CD8-positive, alpha-beta T cell (primary cell): ENCODE measurements at places on chromosomes 7 and 10.

- DNase-seq = no peak
Measured at GRCh38 chr10:70323697-70324338, 40.0 kb upstream of the NPFFR1 start.

DNA sequence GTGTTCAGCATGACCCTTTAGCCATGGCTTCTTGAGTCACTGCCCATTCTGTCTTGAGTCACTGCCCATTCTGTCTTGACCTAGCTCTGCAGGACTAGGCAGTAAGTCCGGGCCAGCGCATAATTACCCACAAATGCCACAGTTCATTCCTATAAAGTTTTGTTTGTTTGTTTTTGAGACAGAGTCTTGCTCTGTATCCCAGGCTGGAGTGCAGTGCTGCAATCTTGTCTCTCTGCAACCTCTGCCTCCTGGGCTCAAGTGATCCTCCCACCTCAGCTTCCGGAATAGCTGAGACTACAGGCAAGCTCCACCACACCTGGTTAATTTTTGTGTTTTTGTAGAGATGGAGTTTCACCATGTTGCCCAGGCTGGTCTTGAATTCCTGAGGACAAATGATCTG, 32.7 kb upstream of the TARP start:
- no peak for DNase-seq

DNA sequence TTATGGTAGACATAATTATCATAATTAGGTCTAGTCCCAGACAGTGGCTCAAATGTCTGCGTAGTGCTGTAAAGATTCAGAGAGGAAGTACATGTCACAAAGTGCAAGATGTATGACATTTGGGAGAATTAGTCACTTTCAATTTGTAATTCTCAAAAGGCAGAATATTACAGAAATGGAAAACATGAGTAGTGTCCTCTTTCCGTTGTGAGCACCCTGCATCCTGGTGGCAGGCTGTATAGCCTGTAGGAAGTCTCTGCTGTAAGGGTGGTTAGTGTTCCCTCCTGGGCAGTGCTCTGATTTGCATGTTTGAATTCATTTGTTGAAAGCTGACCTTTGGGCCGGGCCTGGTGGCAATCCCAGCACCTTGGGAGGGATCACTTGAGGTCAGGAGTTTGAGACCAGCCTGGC, 17.0 kb downstream of the CDK14 start:
- no peak for DNase-seq

DNA sequence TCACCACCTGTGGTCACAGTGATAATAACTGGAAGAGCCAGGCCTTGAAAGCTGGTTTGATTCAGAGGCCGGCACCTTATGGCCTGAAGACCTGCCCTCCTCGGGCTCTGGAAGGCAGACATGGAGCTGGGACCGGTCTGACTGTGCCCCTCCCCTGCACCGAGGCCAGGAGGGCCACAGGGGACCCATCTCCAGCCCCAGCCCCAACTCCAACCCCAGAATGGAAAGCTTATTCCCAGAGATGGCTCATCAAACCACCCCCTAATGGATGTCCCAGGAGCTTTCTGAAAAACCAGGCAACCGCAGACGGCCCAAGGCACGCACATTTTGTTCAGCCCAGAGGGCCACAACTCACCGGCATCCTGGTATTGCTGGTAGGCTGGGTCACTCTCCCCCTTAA, 16.8 kb downstream of the PDIA4 start:
- no peak for DNase-seq

DNA sequence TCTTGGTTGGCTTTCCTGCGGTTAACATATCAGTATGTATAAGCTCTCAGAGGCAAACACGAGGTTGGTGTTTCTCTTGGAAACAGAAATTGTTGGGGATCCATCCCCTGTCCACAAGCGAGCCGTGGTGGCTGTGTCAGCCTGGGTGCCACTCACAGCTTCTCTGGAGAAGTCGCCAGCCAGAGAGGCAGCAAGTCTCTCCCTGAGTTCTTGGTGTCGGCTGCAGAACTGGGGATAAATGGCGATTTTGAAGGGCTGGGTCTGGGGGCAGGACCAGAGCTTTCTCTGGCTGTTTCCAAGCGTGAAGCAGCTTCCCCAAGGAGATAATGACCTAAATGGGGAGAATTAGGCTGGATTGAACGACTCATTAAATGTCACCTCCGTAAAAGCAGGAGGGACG, 335.3 kb downstream of the GLRX3 start:
- DNase-seq = no peak

- DNase-seq = peak; percentile 20
Measured at GRCh38 chr10:5291501-5292195, 73.1 kb upstream of the UCN3 start.

DNA sequence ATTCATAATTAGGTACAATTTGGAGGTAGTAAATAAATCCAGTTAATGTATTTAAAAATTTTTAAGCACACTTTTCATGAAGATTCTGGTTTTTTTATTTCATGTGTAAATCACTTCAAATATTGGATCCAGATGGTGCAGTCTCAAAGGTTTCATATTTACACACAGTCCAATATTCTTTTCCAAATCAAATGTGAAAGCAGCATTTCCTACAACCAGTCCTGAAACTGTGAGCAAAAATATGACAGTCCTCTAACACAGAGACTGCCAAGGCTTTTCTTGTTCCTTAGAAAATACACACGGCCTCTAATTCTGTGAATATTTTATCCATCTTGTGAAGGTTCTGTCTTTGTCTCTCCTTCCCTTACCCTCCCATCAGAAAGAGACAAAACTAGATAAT, 645.9 kb downstream of the ARL4A start:
- no peak for DNase-seq

- no peak for DNase-seq
Measured at GRCh38 chr10:77699080-77699645, 61.6 kb upstream of the KCNMA1 start.

GRCh38 chr7:106166651-106167342, 54.7 kb upstream of the SYPL1 start:
- DNase-seq = no peak

GRCh38 chr10:130512936-130513335, 376.7 kb downstream of the GLRX3 start:
- no peak for DNase-seq

GRCh38 chr7:22665923-22666322, 61.1 kb upstream of the IL6 start:
- DNase-seq = no peak

GRCh38 chr10:73780966-73781365, 882 bp upstream of the CHCHD1 start:
- DNase-seq = no peak

GRCh38 chr10:67657775-67658174, 38.2 kb downstream of the CTNNA3 start:
- DNase-seq = no peak

DNA sequence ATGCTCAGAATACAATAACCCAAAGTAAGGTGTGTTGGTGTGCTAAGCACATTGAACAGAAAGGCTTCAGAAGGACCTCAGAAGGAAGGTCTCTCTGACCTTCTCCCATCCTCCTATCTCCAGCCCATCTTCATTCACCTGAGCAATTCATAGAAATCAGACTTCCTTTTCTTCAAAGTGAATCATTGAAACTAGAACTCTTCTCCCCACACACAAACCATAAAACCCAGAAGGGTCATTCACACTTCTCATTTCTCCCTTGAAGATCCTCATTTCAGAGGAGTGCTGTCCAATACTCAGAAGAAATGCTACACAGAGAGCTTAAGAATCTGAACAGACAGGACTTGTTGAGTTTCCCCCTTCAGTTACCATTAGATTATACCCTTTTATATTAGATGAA, 89.5 kb downstream of the VWDE start:
- DNase-seq = no peak

GRCh38 chr10:84342584-84342983, 14.2 kb downstream of the CCSER2 start:
- no peak for DNase-seq

DNA sequence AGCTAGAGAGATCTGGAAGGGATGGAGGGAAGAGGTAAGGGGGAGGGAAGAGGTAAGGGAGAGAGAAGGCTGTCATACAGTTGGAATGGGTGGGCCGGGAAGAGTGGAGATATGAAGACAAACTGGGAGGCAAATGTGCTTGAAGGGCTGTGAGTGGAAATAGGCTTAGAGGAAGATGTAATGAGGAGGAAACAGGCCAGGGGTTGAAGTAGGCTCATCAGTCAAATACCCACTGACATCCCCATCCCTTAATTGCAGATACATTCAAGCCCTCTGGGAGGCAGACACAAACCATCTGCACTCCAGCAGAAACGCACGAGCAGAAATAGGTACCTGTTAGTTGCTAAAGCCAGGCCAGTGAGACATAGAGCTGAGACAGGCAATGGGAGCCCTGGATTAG, 2.1 kb downstream of the SYNPO2L start:
- no peak for DNase-seq

GRCh38 chr7:64978497-64979203, 12.2 kb downstream of the ZNF117 start:
- DNase-seq = no peak

DNA sequence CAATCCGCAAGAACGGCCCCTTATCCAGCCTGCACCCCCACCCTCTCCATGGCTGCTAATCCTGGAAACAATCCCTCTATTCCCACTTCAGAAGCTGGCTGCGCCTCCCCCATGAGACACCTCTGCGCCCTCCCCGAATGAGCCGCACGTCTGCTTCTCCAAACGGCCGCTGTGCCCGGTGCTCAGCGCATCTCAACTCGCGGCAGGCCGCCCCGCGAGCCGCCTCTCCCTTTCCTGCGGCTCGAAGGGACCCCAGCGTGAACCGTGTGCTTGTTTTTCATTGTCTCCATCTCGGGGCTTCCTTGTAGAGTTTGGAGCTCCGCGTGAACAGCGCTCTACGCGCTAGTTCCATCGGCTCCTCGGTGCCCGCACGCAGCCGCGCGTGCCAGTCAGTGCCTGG, 20.8 kb upstream of the FXYD4 start:
- no peak for DNase-seq

GRCh38 chr10:122413327-122413726, 38.8 kb downstream of the PLEKHA1 start:
- no peak for DNase-seq

DNA sequence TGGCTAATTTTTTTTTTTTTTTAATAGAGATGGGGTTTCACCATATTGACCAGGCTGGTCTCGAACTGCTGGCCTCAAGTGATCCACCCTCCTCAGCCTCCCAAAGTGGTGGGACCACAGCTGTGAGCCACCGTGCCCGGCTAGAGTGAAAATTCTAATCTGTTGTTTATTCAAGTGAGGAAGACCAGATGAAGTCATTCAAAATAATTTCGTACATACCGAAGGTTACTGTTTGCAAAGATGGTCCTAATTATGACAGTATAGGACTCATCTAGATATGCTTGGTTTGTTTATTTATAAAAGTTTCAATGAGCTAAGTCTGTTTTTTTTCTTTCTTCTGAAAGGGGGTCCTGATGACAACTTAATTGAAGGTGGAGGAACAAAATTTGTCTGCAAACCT, 376.8 kb downstream of the EXOC4 start:
- DNase-seq = no peak

DNA sequence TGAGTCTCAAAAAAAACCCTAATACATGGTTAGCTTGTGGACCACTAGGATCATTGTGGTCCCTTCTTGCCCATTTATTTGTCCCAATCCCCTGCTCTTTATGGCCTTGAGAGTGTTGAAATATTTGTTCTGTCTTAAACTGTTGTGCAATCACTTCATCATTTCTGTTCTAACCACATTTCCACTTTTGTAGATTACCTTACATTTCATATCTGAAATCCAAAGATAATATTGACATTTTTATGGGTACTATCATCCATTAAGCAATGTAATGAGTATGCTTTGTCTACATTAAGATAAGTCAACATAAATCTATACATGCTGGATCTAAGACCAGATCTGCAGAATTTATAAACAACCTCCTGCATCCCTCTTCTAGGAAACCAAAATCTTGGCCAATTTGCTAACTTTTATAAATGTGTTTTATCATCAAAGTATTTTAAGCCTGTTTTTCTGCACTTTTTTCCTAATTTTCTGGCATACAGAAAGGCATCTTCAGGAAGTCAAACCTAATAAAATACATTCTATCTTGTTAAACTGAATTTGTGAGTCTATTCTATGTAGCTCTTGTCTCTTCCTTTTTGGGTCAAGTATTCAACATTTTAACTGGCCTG, 359.4 kb upstream of the CELF2 start:
- DNase-seq = no peak

- no peak for DNase-seq
Measured at GRCh38 chr7:155248366-155248756, 49.3 kb upstream of the INSIG1 start.

- DNase-seq = no peak
Measured at GRCh38 chr10:123270806-123271205, 116.6 kb downstream of the BUB3 start.

DNA sequence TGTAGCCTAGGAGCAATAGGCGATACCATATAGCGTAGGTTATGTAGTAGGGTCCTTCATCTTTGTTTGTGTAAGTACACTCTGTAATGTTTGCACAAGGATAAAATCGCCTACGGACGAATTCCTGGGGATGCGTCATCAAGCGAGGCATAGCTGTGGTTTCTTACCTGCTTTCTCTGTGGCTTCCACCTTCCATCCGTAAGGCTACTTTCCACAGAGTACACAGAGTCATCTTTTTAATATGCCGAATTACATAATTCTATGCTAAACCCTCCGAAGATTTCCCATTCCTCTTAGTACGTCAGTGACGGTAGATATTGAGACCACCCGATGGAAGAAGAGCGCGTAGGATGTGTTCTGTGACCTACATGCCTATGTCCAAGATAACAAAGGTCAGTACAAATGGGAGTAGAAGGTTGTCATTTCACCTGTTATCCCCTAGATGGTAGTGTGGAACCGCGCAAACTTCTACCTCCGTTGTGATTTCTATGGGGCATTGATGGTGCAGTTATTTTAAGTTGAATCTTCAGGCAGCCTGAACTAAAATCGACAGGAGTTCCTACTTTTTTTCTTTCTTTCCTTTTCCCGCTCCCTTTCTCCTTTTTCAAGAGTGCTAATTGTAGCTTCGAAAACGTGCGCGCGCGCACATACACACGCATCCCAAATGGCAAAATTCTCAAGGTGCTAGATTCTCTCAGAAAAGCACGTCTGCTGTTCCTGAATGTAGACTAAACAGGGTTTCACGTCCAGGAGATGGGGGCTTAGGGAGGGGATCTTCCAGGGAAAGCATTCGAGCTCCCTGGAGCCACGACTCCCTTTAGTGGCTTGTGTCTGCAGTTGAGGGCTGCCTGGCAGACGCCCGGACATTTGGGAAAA, 111.7 kb upstream of the MBL2 start:
- DNase-seq = no peak

DNA sequence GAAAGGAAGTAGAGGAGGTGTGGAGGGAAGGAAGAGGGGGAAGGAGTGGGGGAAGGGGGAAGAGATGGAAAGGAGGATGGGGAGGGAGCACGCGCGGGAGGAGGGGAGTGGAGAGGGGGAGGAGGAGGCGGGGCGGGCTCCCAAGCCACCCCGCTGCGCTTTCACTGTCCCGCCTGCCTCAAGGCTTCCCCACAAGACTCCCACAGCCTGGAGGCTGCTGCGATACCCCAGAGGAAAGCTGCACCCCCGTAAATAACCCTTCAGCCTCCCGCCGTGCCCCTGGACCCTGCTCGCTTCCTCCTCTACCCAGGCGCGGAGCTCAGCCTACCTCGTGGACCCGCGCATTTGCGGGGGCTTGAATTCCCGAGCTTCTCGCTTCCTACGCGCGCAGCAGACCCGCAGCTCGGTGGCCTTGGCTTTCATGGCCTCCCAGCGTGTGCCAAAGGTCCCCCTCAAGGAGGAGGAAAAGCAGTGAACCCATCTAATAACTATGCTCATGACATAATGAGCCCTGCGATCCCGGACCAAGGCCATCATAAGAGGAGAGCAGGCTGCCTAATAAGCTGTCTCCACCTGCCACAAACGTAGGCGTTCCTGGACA, at the start of gene C10orf67:
TSS of gene C10orf67 (minus strand) at position 557 of the 601 bp plus-strand sequence. CDS start at position 534, 23 bp downstream.
- no peak for DNase-seq
